ENCODE measurements at places on chromosomes 12 and 14.

- no peak for DNase-seq
Observed at GRCh38 chr14:85468816-85469215, 61.1 kb upstream of the FLRT2 start.

DNA sequence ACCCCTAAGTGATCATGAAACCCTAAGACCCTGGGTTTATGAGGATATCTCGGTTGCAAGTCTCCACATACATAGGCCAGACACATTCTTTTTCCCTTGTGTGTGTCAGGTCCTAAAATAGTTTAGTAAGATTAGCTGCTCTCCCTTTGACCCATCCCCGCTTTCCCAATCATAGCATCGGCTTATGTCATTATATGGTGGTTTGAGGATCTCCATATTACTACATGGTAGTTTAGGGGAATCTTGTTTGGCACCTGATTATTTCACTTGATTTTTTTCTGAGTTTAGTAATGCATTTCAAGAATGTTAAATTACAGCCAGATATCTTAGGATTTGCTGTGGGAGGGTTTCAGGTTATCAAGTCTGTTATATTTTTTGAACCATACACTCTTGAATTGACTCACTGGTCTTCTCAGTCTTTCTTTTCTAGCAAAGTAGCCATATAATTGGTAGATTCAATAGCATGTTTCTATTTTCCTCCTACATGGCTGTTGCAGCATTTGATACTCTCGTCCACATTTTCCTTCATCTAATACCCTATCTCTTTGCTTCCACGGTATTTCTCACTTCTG, 68.3 kb upstream of the TRHDE start:
- no peak for DNase-seq

DNA sequence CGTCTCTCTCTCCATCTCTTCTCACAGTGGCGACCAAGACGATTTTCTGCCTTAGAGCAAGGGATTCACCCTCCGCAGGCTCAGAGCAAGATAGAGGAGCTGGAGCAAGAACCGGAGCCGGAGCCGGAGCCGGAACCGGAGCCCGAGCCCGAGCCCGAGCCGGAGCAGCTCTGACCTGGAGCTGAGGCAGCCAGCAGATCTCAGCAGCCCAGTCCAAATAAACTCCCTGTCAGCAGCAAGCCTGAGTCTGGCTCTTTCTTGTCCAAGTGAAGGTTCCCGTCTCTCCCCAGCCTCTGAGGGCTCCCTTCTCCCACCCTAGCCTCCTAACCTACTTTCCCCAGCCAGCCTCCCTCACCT, 5.9 kb downstream of the LAG3 start:
- DNase-seq, result no peak

DNA sequence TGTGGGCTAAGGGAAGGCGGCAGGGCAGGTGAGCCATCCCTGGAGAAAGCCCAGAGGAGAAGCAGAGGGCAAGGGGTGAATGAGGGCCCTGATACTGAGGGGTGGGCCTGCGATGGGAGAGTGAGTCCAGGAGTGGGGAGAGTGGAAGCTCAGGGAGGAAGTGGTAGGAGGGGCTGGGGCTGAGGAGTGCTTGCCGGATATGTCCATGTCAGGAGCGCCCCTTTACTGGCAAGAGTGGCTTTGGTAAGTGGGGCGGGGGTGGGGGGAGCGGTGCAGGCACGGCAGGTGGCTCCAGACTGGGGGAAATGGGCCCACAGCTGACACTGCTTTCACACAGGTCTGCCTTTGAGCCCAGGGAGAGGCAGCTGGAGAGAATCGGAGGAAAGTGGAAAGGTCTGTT, 86.4 kb upstream of the GPR68 start:
- no peak for DNase-seq

DNA sequence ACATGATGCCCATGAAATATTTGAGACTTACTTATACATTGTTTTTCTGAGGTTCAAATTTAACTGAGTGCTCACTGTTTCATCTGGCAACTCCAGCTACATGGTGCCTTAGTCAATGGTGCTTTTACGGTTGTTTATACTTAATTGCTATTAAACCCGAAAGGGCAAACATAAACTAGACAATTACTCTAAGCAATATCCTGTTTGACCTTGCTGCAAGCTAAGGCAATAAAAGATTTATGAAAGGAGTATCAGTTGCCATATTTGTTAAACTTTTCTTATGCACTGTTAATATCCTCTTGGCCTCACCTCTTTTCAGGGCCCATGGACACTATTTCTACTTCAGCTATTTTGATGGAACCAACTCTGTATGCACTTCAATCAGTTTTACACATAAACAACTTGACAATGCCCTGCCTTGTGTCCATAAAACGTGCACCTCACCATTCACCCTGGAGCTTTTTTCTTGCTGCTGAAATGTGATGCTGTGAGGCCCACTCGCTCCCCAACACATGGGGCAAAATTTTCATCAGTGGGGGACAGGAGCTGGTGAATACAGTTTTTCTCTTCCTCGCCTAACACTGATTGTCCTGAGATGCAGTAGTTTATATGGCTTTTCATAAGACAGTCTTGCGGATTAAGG, 64.1 kb upstream of the HIF1A start:
- no peak for DNase-seq

- DNase-seq, result no peak
Observed at GRCh38 chr12:23464241-23464812, 485.1 kb downstream of the SOX5 start.

DNA sequence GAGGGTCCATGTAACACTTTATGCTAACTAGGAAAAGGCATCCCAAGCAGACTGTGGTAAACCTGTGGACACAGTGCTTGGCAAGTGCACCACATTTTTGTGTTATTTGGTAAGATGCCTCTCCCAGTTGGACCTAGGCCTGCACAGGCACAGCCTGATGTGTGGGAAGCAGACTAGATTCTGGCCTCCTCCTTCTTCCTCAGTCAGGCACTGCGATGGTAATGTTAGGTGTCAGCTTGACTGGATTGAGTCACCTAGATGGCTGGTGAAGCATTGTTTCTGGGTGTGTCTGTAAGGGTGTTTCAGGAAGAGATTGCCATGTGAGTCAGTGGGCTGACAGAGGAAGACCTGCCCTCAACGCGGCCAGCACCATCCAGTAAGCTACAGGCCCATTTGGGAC, 25.3 kb upstream of the RHOJ start:
- DNase-seq, result peak; percentile 46

- DNase-seq, result no peak
Observed at GRCh38 chr12:91871751-91872150, 273.9 kb downstream of the BTG1 start.

- DNase-seq, result peak; percentile 4
Observed at GRCh38 chr12:77354766-77355362, 289.5 kb upstream of the E2F7 start.

DNA sequence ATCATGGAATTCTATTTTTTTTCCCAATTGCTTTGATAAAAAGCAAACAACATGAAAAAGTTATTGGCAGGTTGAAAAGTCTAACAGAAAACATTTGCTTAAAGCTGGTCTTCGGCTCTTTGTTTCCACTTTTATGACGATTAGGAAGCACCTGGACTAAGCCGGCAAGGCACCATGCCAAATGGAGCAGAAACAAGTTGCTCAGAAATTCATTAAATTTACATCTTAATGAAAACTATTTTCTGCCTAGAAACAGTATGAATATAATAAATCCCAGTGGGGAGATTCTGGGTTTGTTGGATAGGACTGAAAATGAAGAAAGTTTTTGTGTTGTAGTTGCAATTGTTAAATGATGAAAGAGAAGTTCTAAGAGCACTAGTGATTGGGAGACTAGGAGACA, 51.4 kb upstream of the OR9K2 start:
- no peak for DNase-seq

DNA sequence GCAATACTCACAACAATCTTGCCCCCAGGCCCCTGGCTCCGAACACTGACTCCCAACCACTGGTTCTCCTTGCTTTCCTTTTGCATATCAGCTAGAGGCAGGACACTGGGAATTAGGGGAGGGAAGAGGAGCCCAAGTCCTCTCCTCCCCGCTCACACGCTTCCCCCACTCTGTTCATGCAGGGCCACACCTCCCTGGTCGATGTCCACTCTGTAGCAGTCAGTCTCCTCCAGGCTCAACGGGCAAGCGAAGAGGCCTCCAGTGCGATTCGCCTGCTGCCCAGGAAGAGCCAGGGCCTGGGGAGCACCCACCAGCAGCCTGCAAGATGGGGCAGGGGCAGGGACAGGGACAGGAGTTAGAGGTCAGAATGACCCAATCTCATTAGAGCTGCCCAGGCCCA, 4.8 kb downstream of the ITGA7 start:
- DNase-seq, result no peak

GRCh38 chr14:20435582-20436362, at the start of gene KLHL33:
TSS of gene KLHL33 (minus strand) at chr14:20436166. CDS start at chr14:20435811, 355 bp downstream.
- no peak for DNase-seq

GRCh38 chr12:89695830-89696229, 12.8 kb downstream of the ATP2B1 start:
- DNase-seq, result no peak

GRCh38 chr12:92418381-92418780, 272.7 kb upstream of the BTG1 start:
- DNase-seq, result no peak

GRCh38 chr12:75635606-75636444, 124.4 kb upstream of the KRR1 start:
- DNase-seq, result peak; percentile 97

- DNase-seq, result no peak
Observed at GRCh38 chr14:98512501-98513251, 759.3 kb downstream of the BCL11B start.

Measured in IMR-90 (cell line).